ENCODE measurements at places on chromosomes 1 and 21.

DNA sequence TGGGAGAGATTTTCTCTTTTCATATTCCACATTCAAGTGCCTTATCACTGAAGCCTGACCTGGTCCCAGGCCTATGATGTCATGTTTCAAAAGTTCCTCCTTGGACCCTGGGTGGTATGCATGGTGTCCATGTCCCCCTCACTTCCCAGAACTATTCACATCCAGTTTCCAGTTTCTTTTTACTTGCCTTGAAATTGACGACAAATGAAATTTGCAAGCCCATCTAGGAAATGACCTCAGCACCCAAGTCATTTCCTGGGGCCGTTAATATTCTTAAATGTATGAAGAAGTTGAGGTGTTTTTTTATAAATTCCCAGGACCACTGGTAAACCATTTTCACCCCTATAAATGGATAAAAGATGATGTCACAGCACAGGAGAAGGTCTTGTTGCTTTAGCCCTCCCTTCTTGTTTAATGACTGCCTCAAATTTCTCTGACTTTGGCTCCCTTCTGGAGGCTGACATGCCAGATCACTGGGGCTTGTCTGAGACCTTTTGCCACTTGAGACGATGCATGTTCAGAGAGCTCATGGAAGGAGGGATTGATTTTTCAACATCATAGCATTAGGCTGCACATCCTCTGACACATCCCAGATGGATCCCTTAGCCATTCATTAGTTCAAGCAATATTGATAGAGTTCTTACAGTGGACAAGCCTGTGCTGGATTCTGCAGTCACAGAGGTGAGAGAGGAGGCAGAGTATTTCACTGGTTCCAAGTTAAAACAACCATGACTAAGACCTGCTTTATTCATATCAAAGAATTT lies 221.3 kb downstream of the PLPP3 start:
- DNase-seq, result no peak

GRCh38 chr1:117630423-117630998 lies 24.7 kb downstream of the TENT5C start:
- no peak for DNase-seq

DNA sequence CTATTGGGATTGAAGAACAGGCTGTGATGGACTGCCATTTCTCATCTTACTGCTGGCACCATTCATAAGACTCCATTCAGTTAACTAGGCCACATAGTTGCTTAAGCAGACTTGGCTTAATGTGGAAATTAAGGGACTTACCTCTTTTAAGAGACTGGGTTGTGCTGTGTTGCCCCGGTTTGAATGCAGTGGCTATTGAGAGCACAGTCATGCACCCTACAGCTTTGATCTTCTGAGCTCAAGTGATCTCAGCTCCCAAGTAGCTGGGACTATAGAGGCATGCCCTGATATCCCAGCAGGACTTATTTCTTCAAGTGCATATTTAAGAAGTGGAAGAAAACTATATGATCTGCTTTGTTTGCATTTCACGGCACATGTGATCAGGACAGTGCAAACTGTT lies 181.1 kb downstream of the RASAL2 start:
- no peak for DNase-seq

DNA sequence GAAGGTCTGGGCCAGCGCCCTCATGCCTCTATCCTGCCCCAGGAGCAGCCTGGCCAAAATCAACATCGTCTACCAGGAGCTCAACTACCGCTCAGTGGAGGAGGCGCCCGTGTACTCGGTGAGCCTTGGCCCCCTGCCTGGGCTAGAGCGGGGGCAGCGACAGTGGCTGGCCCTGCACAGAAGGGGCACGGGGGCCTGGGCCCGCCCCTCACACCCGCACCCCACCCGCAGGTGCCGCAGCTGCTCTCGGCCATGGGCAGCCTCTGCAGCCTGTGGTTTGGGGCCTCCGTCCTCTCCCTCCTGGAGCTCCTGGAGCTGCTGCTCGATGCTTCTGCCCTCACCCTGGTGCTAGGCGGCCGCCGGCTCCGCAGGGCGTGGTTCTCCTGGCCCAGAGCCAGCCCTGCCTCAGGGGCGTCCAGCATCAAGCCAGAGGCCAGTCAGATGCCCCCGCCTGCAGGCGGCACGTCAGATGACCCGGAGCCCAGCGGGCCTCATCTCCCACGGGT lies 10.8 kb downstream of the SCNN1D start:
- no peak for DNase-seq

- DNase-seq, result peak; percentile 70
Measured at GRCh38 chr1:152185544-152186391, 26.7 kb upstream of the RPTN start.

DNA sequence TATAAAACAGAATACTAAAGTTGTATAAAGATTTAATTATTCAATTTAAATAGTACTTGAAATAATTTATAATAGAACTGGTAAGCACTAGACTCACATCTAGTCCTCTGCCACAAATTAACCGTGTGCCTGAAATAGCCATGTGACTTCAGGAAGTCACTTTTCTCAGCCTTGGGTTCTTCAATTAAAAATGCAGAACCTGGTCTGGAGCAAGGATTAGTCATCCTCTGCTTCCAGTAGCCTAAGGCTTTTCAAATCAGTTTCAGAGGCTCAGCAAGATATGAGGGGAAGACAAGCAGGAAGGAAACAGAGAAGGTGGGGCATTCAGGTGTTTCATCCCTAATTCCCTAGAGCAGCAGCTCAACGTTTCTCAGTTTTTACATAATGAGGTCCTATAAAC lies 23.0 kb downstream of the DPH5 start:
- DNase-seq, result no peak

DNA sequence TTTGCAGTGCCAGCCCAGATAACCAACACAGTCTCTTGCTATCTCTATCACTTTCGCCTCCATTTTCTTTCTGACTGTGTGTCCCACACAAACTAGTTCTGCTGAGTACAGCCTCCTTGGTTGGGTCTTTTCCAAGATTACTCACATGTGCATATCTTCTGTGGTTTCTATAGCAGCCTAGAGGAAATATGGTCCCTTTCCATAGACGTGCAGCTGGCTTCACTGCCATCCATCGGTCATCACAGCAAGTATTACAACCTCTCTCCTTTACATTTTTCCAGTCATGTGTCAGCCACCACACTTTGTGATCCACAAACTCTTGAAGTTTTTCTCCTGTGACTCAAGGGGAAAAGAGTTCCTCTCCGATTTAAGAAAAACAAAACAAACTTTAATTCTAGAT lies 893.4 kb upstream of the ADGRL4 start:
- DNase-seq, result no peak

DNA sequence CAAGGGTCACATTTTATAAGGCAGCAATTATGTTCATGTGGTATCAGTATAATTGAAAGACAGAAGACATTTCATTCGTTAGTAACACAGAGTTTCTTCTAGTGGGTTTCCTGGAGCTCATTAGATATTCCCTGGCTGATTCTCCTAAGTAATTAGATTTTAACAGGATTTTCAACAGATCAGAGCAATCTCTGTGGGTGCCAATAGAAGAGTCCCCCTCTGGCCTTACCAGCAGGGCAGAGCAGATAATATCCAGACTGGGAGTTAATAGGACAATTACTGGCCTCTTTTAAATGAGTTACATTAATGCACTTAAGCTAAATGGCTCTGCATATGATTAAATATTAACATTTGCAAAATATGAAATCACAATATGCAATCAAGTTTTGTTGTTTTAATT lies 74.2 kb upstream of the FOXD3 start:
- DNase-seq, result no peak

GRCh38 chr1:158445376-158445775 lies 16.3 kb upstream of the OR10K1 start:
- DNase-seq, result no peak

DNA sequence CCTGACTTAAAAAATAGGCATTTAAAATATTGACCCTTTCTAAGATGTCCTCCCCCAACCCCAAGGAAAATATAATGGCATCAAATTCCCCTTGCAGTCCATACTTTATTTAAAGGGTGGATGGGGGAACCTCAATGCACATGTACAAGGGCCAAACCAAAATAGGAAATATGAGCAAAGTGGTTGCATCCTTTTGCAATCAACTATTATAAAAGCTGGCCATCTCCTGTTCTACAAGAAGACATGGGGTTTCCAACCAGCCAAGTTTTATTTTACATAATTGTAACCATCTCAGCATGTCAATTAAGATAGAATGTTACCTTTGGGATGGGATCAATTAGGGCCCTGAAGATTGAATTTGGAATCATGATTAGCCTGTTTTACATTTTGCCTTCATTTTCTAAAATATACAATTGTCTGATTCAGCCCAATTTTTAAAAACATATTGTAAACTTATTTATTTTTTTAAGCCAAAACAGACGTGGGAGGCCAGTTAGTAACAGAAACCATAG lies 146.7 kb upstream of the NFIA start:
- DNase-seq, result no peak

DNA sequence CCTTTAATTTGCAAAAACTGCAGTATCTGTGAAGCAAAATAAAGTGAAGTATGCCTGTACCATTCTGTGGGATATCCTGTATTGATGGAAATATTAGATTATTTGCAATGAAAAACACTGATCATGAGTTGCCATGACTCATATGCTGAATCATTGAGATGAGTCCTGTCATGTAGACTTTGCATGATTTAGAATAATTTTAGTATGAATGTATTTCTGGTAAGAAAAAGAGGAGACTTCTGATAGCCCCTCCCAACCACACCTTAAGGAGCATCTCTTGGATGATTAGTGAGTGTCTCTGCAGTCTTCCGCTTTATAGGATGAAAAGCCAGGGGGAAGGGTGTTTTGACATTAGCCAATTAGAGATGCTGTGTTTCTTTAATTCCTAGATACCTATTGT lies 55.2 kb upstream of the PTGS2 start:
- no peak for DNase-seq

DNA sequence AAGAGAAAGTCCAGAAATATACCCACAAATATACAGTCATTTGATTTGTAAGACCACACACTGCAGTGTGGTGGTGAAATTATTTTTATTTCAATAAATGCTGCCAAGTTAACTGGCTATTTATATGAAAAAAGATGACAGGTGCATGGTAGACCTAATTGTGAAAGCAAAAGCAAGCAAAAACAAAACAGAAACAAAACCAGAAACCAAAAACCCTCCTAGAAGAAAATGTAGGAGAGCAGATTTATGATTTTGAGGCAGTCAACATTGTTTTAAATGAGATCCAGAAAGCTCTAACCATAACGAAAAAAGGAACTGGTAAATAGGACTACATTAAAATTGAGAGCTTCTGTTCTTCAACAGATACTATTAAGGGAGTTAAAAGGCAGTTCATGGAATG lies 303.6 kb downstream of the PRDM2 start:
- no peak for DNase-seq

GRCh38 chr1:224615861-224616755 lies at the start of gene CNIH3:
Gene CNIH3 (plus strand): TSS chr1:224616317. CDS start chr1:224617175, 858 bp downstream.
- peak; percentile 49 for DNase-seq

DNA sequence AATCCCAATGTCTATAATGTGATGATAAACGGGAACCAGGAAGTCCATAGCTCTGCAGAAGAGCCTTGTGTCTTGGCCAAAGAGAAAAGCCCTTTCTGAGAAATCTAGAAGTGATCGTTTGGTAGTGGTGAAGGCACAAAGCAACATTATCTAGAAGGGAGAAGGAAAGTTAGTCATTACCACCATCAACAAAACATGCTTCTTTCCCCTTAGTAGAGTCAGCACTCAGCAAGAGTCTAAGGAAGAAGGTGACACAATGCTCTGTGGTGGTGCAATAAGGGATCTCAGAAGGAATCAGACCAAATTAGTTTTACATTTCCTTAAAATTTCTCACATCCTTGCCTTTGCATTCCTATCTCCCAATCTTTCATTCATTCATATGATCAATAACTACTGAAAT lies 134.4 kb upstream of the PRDX6 start:
- DNase-seq, result no peak

Data from NCI-H1694 (cell line).